CD4-positive, alpha-beta T cell treated with Interferon gamma for 1 hour (primary cell): ENCODE measurements at places on chromosomes 2 and 18.
A peak's percentile ranks its signal among the peaks of the same experiment; 100 is the strongest.

DNA sequence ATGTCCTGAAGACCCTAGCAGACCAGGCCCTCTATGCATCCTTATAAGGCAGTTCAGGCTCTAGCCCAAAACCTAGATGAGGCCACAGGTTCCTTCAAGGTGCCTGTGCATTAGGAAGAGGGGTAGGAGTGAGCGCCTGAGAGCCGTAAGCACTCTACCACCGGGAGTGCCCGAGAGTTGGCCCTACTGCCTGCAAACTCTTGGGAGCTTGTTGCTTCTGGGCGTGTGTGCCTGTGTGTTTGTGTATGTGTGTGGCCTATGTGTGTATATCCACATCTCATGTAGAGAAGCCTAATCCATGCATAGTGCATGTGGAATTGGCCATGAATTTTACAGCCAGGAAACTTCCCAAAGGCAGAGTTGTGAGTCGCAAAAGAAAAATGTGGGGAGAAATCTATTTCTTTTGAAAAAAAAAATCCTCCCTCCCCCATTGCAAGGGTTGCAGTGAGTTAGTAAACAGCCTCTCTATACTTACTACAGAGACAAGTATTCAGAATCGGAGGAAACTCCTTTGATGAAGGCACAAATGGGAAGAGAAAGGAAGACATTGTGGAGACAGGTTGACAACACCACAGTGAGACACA lies 96.8 kb downstream of the ADD2 start:
- DNase-seq: no peak

DNA sequence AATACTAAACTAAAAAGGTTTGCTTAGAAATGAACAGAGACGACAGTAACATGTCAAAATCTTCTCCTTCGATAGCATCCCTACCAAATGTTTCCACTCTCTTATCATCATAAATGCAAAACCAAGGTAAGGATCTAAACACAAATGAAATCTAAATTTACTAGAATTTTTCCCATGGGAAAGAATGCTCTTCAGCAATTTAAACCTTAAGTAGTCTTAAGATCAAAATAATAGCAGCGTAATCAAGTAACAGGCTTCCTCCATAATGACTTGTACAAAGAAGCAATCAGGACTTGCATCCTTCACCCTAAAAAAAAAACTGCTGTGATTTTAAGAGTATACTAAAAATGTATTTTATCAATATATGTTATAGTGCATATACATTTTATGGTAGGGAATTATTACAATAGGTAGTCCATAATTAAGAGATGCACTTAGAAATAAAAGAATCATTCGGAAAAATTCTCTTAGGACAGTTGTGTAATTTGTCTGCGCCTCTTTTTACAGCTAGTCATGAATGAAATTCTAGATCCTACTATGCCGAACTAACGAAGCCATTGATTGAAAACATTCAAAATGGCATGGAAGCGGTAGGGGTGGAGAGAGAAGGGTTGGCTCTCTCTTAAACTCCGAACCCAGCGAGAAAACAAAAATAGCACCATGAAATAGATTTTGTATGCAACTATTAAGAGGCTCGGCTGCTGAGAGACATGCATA lies 1.3 kb downstream of the PGAP1 start:
- no peak for DNase-seq

GRCh38 chr2:120677221-120677620 lies 58.4 kb upstream of the GLI2 start:
- DNase-seq: no peak

DNA sequence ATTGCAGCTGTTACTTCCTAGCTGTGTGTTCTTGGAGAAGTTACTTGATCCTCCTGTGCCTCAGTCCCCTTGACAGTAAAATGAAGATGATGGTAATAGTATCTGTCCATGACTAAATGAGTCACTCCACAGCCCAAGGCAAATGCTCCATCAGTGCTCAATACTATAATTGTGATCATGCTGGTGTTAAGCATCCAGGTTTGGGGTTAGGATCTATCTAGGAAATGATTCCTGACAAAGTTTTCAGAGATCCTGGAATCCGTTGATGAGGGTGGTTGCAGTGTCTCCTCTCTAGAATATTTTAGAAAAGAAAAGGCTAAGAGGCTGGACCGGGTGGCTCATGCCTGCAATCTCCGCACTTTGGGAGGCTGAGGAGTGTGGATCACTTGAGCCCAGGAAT lies 2.7 kb upstream of the PRELID3A start:
- no peak for DNase-seq

- DNase-seq: peak; percentile 46
Measured at GRCh38 chr18:77899972-77900754, 650.5 kb downstream of the GALR1 start.

DNA sequence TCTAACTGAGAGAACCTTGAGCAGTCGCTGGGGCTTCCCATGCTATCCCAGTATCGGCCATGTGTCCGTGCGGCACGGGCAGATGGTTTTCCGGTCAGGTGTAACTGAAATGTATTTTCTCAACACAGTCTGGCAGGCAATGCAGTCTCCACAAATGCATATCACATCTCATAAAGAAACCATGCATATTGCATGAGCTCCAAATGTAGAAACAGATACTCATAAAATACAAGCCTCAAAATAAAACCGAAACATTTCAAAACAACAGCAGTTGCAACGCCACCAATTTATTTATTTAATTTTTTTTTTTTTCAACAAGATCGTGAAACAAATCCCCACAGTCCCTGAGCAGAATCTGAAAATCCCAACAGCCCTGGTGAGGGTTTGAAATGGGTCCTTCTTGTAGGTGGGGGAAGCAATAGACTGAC lies 299.4 kb downstream of the LPIN1 start:
- no peak for DNase-seq

- DNase-seq: peak; percentile 6
Measured at GRCh38 chr2:169828141-169828811, 1.0 kb downstream of the UBR3 start.

- no peak for DNase-seq
Measured at GRCh38 chr2:233358335-233358734, 4.0 kb downstream of the DGKD start.

DNA sequence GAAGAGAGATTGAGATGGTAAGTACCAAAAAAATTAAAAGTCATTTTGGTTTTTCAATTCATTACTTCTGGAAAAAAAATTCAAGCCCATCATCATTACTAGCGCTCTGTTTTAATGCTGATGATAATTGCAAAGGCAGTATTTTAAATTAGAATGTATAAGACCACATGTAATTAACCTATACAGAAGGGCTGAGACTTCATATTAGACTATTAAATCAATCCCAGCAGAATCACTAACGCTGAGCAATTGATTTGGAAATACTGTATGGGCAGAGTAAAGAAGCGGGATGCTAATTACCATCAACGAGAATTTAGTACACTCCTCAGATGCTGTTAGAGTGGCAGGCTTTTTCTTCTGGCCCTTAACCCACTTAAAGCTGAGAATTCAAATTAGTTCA lies 165.0 kb downstream of the SLC4A3 start:
- DNase-seq: no peak

DNA sequence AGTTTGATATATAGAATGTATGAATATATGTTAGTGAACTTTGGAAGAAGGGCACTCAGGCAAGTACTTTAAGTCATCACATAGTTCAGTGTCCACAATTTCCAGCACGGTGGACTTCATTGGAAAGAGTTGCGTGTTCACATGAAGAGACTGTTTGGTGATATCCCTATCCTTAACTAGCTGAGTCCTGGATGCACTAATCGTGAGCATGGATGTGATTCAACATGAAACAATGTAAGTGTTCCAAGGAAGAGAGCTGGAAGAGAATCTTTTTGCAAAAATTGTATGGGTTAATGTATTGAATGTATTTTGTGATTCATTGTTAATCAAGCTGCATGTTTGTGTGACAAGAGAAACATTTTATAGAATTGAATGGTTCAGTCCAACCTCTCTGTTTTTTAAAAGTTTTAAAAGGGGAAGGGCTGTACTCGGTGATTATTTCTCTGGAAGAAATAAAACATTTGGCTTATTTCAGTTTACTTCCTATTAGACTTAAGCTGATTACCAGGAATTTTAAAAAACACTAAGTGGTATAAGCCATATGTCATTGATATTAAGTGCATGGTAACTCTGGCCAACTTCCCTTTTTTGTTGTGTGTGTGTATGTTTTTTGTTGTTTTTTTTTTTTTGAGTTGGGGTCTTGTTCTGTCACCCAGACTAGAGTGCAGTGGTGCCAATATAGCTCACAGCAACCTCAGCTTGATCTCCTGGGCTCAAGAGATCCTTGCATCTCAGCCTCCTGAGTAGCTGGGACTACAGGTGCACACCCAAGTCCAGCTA lies 8.6 kb downstream of the XRCC5 start:
- DNase-seq: no peak

- DNase-seq: no peak
Measured at GRCh38 chr2:151297882-151298281, 8.4 kb upstream of the NMI start.

DNA sequence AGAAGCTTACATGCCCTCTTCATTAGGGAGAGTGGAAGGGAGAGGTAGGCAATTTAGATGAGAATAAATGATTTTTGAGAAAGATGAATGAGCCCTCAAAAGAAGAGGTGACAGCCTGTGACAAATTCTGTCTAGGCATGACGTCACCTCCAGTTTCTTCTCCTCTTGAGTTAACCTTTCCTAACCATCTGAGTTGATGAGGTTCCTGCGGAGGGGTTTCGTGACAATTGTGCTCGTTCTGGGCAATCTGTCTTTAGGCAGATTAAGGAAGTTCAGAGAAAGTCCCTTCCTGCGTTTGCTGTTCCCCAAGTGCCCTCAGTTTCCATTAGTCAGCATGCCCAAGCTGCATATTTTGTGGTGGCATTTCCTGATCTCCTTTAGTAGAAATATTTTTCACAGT lies 640.2 kb upstream of the SYT4 start:
- no peak for DNase-seq

DNA sequence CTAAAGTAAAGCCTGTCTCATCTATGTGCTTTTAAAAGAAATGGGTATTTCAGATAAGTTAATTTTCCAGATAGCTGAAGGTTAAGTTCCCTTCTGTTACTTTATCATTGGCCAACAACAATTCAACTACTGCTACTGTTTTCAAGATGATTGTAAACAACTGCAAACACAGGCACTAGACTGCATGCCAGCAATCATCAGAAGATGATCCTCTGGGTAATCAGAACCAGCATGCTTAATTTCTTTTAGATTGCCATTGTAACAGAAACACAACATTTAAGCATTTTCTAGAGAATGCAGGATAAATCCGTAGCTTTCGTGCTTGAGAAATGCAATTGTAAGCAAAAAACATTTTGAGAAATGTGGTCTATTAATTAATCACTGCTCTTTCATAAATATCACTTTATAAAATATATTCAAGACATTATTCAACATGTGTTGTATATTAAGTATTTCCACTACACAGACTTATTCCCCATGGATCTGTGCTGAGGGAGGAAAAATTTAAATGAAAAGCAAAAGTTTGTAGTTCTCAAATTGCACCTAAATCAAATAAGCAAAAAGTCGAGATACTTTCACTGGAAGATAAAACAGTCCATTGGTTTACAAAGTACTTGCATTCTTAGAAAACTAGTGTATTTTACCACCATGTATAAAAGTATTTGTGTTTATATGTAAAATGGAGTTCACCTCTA lies 133.7 kb downstream of the ATL2 start:
- no peak for DNase-seq

DNA sequence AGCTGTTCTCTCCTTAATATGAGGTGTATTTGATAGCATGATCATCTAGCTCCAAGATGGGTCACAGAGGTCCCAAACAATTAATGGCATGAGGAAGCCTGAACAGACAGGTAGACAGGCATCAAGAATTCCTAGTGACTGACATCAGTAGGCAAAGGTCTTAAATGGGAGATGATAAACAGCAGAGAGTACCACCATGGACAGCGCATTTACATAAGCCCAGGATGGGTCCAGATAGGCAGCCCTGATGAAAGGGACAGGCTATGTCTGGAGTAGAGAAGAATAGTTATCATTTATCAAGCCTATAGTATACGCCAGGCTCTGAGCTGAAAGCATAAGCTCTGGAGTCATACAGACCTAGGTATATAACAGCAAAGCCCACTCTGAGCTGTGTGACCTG lies 434.7 kb upstream of the SETBP1 start:
- DNase-seq: no peak

- DNase-seq: no peak
Measured at GRCh38 chr2:173858291-173858731, 106.9 kb downstream of the SP3 start.

GRCh38 chr2:136125236-136125635 lies 7.3 kb upstream of the CXCR4 start:
- DNase-seq: no peak

DNA sequence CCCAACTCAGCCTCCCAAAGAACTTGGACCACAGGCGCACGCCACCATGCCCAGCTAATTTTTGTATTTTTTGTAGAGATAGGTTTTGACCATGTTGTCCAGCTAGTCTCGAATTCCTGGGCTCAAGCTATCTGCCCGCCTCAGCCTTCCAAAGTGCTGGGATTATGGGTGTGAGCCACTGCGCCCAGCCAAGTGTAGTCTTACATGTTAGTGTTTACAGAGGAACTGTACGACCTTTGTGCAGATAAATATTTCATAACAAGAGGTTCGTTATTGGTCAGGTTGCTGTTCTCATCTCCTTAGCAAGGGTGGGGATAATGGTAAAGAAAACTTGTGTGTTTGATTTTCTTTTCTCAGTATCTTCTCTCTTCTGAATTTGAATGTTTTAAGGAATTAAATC lies 46.5 kb downstream of the RALBP1 start:
- no peak for DNase-seq

DNA sequence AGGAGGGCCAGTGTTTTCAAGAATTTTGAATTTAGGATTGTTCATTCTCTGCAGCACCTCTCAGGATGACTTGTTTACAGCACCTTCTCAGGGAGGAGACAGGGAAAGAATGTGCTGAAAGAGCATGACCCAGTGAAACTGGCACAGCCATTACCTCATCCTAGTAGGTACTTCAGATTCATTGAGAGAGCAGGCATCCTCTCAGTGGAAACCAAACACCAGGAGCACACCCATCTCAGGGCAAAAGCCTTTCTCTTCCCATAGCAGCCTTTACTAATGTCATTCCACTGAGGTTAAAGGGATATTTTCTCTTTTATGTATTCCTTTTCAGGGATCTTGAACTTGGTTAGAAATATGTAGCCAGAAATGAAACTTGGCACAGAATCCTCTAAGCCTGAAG lies 2.6 kb downstream of the MAP2 start:
- no peak for DNase-seq

DNA sequence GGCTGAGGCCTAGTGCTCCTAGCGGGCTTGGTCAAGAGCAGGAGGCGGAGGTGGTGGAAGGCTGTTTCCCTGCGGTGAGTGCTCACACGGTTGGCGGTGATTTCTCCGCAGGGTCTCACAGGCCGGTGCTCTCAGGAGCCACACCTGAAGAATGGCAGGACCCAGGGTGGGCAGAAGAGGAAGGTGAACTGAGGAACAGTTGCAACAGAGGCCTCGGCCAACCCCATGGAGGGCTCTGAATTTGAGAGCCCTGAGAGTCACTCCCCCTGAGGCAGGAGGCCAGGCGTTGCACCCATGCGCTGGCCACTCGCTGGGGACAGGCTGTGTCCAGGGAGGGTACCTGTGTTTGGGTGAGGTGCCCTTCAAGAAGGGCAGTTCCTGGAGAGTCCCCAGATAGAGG lies 35.3 kb upstream of the ZNF516 start:
- DNase-seq: no peak

DNA sequence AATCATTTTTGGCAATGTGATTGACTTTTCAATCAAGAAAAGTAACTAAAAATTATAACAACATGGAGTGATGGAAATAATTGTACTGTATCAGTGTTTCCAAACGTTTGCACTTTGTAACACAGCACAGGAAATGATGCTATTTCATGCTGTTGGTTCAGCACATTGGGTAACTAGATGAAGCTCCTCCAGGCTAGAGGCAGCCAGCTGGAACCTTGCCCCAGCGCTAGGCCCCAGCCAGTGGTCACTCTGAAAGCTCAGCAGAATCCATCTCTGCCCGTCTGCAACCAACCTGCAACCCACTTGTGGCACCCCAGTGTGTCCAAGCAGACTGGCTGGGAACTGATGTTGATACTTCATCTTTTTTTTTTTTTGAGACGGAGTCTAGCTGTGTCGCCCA lies 15.3 kb downstream of the UNC50 start:
- DNase-seq: no peak
